Nephron progenitor cell (in vitro differentiated cells): ENCODE measurements at places on chromosomes 12 and 14.

- DNase-seq: no peak
Measured at GRCh38 chr14:23862513-23862912, 91.1 kb upstream of the DHRS4 start.

DNA sequence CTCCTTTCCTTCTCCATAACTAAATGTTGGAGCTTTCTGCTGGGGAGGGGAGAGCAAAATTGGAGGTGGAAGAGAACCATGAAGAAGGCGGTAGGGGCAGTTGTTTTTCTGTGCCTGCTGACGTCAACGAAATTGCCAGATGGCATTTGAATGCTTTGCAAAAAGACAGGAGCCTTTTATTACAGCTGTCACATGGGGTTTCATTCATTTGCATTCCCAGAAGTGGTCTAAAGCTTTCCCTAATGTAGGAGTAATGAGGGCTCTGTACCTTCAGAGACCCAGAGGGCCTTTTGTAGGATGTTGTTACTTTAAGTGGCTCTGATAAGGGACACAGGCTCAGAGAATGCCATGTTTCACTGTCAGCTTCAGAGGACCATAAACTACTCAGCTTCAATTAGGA, 107.1 kb upstream of the SLCO1C1 start:
- no peak for DNase-seq

- DNase-seq: no peak
Measured at GRCh38 chr12:79936670-79937069, 1.8 kb upstream of the PPP1R12A start.

GRCh38 chr14:23930742-23931141, 22.8 kb upstream of the DHRS4 start:
- no peak for DNase-seq

GRCh38 chr14:67141146-67141900, 47.9 kb upstream of the GARIN2 start:
- no peak for DNase-seq

DNA sequence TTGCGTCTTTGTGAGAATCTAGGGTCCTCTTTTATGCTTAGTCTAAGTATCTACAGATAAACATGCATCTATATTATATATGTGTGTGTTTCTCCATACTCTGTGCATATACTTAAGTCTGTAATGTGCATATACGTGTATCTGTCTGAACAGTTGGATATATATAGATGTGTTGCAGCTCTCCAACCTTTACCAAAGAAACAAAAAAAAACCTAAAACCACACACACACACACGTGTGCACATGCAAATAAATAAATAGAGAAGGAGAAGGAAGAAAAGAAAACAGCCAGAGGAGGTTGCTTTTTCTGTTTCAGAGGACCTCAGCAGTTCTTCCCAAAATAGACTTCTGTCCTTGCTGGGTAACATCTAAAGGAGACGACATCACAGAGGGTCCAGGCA, 244.9 kb downstream of the CACNA1C start:
- no peak for DNase-seq

DNA sequence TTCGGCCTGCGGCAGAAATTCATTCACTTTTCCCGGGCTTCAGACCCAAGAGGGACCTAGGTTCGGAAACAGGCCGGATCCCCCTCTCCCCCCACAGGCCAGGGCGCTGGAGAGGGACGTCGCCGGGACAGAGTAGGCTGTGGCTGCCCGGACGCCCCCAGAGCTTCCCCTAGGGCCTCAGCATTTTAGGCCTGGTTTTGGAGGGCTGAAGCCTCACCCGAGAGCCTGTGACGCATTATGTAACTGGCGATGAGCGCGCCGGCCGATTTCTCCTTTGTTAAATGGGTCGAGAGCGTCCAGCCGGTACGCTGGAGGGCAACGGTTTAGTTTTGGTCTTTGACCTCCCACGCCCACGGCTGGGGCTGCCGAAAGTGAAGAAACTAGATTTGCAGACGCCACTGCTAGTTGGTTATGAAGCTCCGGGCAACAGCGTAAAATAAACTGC, 657 bp downstream of the PEBP1 start:
- peak; percentile 30 for DNase-seq

DNA sequence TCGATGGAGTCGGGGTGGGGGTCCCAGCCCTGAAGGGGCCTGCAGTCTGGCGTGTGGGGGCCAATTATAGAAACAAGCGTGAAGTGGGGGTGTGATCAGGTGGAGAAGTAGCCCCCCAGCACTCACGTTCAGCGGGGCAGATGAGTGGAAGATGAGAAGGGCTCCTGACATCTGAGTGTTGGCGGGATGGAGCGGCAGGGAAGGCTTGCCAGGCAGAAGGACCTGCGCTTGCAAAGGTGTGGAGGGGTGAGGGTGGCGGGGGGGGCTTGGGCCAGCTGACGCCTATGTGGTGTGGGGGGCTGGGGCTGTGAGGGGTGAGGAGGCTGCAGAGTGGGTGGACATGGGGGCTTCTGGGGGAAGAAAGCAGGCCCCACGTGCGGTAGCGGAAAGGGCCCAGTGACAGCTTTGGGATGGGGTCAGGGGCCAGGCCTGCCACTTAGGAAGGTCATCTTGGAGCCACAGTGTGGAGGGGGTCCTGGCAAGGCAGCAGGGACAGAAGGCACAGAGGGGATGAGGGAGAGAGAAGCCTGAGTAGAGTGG, 22.2 kb upstream of the BEGAIN start:
- DNase-seq: no peak

DNA sequence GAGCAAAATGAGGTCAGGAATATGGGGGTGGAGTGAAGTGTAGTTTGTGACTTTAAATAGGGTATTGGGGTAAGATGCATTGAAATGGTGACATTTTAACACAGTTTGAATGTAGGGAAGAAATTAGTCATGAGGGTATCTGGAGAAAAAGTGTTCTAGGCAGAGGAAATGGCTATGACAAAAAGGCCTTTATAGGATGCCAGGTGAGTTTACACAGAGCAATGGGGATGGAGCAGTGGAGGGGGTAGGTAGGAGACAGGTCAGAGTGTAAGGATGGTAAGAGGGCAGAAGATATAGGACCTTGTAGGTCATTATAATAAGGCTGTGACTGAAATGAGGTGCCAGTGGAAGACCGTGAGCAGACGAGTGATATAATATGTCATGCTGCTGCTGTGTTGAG, 30.4 kb downstream of the HEATR5A start:
- no peak for DNase-seq

DNA sequence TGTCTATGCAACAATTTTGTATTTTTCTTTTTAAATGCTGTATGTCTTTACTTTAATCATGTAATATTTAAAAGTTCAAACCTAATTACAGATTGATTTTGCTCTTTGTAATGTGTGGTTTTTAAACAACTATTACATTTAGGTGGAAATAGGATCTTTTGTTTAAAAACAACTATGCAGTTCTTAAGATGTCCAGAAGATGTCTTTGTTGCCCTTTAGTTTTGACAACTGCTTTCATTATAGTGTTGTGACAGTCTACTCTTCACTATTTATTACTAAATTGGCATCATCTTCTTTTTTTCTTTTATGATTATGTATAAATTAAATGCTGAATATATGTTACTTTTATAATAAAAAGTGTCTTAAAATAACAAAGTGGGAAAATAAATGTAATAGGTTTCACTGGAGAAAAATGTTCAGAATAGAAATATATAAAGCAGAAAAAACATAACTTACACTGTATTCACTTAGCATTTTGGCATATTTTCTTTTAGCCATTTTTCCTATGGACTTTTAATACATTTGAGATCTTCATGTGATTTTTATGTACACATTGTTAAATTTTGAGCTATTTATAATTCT, 27.1 kb upstream of the PCNX4 start:
- no peak for DNase-seq
